ENCODE measurements at places on chromosomes 12 and 14. TPM values are rescaled to one million over a fixed set of nuclear protein-coding genes. Genes with fewer than 3 reads are reported as not detected.
A peak's percentile ranks its signal among the peaks of the same experiment; 100 is the strongest.

- ATAC-seq, result no peak
Measured at GRCh38 chr12:93879476-93880421, 202.6 kb downstream of the CRADD start.

DNA sequence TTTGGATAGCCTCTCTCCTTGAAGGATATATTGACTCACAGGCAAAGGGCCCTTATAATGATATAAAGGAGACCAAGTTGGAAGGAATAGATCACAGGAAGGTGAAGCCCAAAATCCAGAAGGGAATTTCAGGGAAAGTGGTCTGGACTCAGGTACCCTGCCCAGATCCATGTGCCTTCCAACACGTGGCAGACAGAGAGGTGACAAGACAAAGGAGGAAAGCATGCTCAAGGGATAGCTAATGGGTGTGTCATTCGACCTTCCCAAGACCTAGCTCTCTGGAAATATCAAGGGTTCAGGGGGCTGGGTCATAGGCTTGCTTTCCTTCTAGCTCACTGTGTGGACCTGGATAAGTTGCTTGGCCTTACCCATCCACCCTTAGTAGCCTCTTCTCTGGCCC, 214.3 kb downstream of the ZFP36L1 start:
- no peak for ATAC-seq

The ATP23 gene
- total RNA-seq, result 4.5 TPM

- no peak for ATAC-seq
Measured at GRCh38 chr12:795305-795704, 42.9 kb downstream of the WNK1 start.

The SLC25A21 gene
- 1.2 TPM for total RNA-seq

- peak; percentile 16 for ATAC-seq
Measured at GRCh38 chr12:108308395-108309085, 30.6 kb downstream of the CMKLR1 start.

- ATAC-seq, result no peak
Measured at GRCh38 chr12:3127832-3128231, 50.7 kb downstream of the TSPAN9 start.

- ATAC-seq, result no peak
Measured at GRCh38 chr14:68394118-68394763, 398.6 kb downstream of the ZFP36L1 start.
